ENCODE measurements at places on chromosomes 13 and 19.

GRCh38 chr13:40409278-40409677 is 257.2 kb downstream of the FOXO1 start:
- DNase-seq, result no peak

GRCh38 chr13:74111399-74111798 is 22.8 kb downstream of the KLF12 start:
- DNase-seq, result no peak

- no peak for DNase-seq
These were observed 29.1 kb downstream of the BRD4 start for GRCh38 chr19:15303105-15303780.

DNA sequence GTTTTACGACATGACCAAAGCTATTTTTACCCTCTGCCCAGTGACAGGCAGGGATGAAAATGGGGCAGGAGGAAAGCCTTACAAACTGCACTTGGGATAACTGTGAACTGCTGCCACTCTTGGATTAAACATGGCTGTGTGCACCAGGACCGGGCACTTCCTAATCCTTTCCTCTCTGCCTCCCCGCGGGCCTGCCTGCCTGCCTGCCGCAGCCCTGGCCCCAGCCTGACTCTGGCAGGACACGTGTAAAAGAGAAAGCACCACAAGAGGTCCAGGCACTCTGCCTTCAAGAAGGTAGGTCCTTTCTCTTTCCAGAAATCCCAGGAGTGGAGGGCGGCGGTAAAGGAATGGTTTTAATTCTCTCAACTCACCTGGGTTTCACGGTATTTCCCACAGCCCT is 4.8 kb downstream of the TSHZ3 start:
- no peak for DNase-seq

DNA sequence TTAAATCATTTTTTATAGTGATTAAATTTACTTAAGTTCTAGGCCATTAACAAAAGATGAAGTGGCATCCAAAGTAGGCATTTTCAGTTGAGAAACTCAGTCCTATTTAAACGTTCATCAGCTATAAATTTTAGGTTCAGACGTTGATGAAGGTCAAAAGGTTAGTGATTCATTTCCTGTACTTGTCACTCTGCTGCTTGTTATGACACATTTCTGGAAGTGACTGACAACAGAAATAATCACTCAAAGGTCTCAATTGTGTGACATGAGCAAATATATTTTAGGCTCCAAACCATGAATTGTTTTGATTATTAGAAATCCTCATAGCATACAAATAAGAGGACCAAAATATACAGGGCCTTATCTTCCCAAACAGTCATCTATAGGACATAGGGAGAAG is 10.3 kb upstream of the EDNRB start:
- DNase-seq, result no peak

DNA sequence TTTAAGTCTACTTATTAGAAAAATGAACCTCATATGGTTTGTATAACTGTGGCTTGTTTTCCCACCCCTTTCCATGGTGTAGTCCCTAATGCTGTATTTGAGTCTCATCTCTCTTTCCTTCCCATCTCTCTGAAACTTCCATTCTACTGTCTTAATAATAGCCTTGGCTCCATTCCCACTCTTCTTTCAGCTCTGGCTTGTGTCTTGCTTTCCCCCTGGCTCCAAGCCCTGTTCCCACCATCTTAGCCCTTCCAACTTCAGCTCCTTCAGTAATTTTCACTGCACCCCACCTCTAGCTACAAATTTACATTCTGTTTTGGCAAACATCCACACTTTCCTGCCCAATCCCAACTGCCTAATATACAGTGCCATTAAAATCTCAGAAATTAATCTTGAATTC is 137.5 kb downstream of the SLITRK6 start:
- DNase-seq, result no peak

DNA sequence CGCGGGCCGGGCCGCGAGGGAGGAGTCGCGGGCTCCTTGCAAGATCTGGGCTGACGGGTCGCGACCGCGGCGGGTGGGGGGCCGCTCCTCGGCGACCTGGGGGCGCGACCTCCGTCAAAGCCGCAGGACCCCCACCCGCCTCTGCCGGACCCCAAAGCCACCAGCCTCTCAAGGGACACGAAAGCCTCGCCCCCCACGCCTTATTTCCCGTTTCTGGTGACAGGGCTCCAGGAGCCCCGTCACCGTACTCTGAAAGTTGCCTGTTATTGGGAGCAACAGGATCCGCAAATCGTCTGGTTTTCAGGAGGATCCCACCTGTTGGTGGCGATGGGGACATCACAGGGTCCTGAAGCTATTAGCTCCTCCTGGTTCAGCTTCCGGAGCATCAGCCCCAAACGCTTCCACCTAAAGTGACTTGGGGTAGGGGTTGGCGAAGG is 530 bp downstream of the MAU2 start:
- no peak for DNase-seq

- no peak for DNase-seq
These were observed 1.7 kb upstream of the FSTL3 start for GRCh38 chr19:674282-675151.

GRCh38 chr13:19766591-19766990 is 16.2 kb downstream of the PSPC1 start:
- DNase-seq, result no peak

- DNase-seq, result no peak
These were observed 4.3 kb upstream of the HAUS5 start for GRCh38 chr19:35608251-35608650.

GRCh38 chr13:64074971-64075474 is 2659.4 kb upstream of the PCDH20 start:
- no peak for DNase-seq

DNA sequence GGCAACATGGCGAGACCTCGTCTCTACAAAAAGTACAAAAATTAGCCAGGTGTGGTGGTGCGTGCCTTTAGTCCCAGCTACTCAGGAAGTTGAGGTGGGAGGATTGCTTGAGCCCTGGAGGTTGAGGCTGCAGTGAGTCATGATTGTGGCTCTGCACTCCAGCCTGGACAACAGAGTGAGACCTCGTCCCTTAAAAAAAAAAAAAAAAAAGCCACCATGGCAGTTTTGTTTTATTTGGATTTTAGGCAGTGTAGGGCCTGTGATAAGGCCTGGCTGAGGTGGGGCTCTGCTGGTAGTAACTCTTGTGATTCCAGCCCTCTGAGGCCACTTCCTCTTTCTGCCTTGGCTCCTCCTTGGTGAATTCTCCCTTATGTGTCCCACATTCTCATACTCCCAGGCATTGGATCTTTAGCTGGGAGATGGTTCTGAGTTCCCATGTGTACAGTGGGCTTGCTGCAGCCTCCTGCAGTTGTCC is 39.2 kb downstream of the GATAD2A start:
- DNase-seq, result no peak

- DNase-seq, result peak; percentile 83
These were observed 25.0 kb downstream of the TSSK6 start for GRCh38 chr19:19490214-19490968.

- DNase-seq, result no peak
These were observed 99.0 kb downstream of the ERCC5 start for GRCh38 chr13:102944821-102945220.

DNA sequence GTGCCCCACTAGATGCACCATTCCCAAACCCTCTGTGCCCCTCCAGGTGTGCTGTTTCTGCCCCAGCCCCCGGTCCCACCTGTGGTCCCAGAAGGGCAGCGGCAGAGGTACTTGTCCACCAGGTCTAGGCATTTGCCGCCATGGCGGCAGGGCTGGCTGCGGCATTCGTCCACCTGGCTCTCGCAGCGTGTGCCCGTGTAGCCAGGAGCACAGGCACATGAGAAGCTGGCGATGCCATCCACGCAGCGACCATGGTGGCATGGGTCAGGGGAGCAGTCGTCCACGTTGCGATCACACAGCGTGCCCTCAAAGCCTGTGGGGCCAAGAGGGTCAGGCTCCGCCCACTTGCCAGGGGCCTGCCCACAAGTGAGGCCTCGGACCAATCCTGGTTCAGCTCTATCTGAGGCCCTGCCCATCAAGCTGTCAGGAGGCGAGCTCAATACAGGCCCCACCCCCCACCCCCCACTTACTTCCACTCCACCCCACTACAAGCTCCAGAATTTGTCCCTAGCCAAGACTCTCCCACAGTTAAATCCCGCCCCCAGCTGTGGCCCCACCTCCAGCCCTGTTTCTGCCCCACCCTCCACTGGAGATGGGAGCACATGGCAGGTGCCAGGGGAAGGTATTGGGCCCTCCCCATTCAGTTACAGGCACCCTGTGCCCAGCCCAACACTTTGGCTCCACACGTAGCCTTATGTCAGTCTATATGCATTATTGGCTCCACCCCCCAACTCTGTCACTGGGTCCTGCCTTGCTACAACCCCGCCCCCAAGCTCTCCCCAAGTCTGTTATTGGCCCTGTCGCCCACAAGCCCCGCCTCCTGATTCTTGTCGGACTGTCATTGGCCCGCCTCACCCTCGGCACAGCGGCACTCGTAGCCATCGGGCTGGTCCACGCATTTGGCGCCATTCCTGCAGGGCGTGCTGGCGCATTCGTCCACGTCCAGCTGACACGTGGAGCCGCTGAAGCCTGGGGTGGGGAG is 13.5 kb downstream of the NOTCH3 start:
- DNase-seq, result no peak

DNA sequence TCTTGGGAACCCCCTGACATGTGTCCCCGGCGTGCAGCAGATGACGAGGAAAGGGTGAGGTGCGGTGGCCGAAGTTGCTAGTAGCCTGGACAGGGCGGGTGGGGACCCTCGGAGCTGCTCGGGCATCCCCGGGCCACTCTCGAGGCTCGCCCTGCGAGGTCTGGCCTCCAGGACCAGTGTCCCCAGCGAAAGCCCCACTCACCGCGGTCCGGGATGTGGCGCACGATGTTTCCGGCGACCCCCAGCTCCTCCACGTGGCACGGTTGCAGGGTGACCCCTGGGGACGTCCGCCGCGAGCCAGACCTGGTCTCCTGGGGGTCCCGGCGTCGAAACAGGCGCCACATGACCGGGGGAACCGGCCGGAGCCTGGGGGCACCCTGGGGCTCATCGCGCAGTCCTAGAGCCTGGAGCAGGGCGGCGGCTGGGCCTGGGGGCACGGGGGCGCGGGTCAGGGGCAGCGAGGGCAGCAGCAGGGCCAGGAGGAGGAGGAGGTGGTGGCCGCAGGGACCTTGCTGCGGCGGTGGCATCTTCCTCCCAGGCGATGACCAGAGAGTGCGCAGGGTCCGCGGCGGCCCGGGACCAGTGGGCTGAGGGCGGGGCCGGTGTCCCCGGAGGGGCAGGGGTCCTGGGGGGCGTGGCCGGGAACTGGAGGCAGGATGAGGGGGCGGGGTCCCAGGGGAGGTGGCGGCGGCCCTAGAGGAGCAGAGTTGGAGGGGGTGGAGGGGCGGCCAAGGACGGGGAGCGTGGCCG is 26.0 kb downstream of the CERS1 start:
- no peak for DNase-seq

DNA sequence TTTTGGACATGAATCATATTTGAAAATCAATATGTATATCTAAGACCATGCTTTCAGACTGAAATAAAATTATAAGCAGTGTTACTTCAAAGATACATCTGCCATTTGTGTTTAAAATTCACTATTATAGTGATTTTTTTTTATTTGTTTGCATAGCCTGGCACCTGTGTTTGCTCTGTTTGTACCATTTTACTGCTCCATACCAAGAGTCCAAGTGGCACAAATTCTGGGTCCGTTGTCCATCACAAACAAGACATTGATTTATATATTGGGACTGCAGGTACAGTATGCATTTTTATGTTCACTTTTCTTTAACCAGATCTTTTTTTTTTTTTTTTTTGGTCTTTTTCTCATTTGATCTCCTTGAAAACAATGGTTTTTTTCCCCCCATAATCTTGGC is 6.7 kb upstream of the GPR183 start:
- DNase-seq, result no peak

DNA sequence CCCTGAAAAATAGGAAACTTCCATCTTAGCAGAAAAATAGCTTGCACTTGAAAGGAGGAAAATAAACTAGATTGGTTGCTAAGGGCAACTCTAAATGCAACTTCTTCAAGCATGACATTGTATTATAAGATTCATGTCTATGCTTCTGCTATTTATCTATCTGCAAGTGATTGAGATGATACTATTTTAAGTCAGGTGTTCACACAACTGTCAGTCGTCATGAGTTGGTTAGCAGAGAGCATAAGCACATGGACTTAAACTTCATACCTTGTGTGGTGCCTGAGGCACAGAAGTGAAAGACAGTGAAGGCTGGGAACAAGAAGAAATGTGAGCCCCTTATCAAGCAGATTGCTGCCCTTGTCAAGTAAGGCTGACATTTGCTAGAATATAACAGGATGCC is 82.9 kb downstream of the SLITRK5 start:
- no peak for DNase-seq

- DNase-seq, result no peak
These were observed 102.7 kb downstream of the RAB20 start for GRCh38 chr13:110458594-110459365.

GRCh38 chr13:102131246-102131645 is 270.6 kb downstream of the FGF14 start:
- DNase-seq, result no peak

DNA sequence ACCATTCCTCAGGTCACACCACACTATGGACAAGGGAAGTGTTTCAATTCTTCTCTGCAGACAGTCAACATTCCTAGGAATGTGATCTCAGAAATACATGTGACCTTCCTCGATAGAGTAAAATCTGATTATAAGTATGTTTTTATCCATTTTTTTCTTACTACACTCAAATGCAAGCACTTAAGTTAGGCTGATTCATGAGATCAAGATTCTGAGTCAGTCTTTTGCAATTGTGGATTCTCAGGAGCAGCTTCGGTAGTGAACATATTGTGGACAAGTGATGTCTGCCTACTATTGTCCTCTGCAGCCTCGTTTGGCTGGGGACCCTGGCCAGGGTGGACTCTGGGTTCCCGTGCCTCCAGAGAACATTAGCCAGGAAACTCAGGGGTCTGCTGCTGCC is 3.2 kb downstream of the SERPINE3 start:
- DNase-seq, result no peak

- DNase-seq, result no peak
These were observed 40.0 kb upstream of the KL start for GRCh38 chr13:32976056-32976805.

- no peak for DNase-seq
These were observed 17.4 kb downstream of the UFM1 start for GRCh38 chr13:38366954-38367645.

DNA sequence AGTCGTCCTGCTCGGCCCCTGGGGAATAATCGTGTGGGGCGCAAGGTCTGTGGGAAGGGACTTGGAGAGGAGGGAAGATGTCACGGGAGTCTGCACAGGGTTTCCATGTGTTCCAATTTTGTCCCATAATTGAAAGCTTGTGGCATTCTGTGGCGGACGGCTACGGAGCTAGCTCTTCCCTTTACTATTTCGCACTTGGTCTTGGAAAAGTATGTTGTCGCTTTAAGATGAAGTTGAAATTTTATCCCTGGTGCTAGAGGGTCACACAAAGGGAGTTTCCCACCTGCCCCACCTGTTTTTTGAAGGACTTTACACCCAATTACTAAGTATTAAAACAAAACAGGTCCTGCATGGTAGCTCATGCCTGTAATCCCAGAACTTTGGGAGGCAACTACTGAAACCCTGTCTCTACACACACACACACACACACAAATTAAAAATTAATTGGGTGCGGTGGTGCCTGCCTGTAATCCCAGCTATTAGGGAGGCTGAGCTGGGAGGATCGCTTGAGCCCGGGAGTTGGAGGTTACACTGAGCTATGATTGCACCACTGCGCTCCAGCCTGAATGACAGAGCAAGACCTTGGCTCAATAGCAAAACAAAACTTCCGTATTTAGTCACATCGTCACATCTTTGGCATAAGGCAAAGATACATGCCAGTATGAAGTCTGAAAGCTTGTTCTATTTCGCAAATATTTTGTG is 967 bp upstream of the TPT1 start:
- DNase-seq, result no peak

- DNase-seq, result peak; percentile 46
These were observed 82.3 kb upstream of the C1QTNF9B start for GRCh38 chr13:23979361-23980159.

GRCh38 chr13:71046360-71047079 is 820.5 kb downstream of the DACH1 start:
- no peak for DNase-seq
